ENCODE measurements at places on chromosomes 6 and 20. TPM values are rescaled to one million over a fixed set of nuclear protein-coding genes. Genes with fewer than 3 reads are reported as not detected.

The CTAGE9 gene
- total RNA-seq, result not detected

The AIF1 gene
- total RNA-seq, result 9.4 TPM

The DEFB132 gene
- total RNA-seq, result not detected

The NKAIN2 gene
- not detected for total RNA-seq

The SLC22A1 gene
- total RNA-seq, result 0.54 TPM

The MARCKS gene
- total RNA-seq, result 2.7 TPM

The KCNK5 gene
- 45.8 TPM for total RNA-seq

The ADTRP gene
- total RNA-seq, result 11.7 TPM

The HEY2 gene
- total RNA-seq, result not detected

- no peak for DNase-seq
Measured at GRCh38 chr20:47337413-47337812, 19.1 kb downstream of the ZMYND8 start.

- DNase-seq, result peak; percentile 85
Measured at GRCh38 chr6:14799928-14800327, 445.9 kb upstream of the JARID2 start.

DNA sequence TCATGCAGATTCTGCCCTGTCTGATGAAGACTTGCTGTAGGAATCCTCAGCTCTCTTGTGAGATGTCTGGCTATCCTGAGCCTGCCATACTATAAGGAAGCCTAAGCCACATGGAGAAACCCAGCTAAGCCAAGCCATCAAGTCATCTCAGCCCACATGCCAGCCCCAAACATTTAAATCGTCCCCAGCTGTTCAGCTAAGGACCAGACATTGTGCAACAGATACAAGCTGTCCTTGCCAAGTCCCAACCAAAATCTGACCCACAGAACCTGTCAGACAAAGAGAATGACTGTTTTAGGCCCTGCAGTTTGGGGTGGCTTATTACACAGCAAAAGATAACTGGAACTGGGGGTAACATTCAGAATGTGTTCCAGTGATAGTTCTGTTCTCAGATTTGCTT, 36.8 kb upstream of the FOXC1 start:
- no peak for DNase-seq

- DNase-seq, result no peak
Measured at GRCh38 chr20:19809505-19809904, 51.4 kb downstream of the RIN2 start.

DNA sequence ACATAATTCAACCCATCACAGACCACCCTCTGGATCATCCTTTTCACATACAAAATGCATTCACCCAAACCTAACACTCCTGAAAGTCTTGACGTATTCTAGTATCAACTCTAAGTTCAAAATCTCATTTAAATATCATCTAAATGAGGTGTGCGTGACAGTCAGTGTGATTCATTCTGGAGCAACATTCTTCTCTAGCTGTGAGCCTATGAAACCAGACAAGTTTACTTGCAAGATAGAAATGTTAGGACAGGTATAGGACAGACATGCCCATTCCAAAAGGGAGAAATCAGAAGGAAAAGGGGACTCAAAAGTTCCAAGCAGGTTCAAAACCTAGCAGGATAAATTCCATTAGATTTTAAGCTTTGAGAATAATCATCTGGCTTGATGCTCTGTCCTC, 329.7 kb downstream of the CD83 start:
- no peak for DNase-seq

GRCh38 chr6:42251911-42252637, 34.4 kb upstream of the MRPS10 start:
- DNase-seq, result no peak

GRCh38 chr6:134675110-134676054, 274.5 kb downstream of the ALDH8A1 start:
- DNase-seq, result no peak

DNA sequence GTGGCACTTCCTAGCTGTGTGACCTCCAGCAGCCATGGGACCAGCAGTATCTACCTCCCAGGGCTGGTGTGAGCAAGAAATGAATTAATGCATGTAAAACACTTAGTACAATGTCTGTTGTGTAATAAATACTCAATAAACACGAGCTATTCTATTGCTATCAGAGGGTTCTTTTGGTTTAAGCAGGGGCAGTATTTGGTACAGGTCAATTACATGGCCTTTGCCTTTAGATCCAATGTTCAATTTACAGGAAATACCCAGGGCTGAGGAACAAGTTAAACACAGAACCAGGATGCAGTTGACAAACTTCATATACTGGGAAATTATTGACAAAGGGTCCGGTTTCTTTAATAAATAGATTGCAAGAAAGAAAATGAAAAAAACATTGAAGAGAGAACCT, 2.9 kb downstream of the TGM2 start:
- DNase-seq, result no peak

- DNase-seq, result no peak
Measured at GRCh38 chr6:29709188-29709587, 14.0 kb upstream of the HLA-F start.

DNA sequence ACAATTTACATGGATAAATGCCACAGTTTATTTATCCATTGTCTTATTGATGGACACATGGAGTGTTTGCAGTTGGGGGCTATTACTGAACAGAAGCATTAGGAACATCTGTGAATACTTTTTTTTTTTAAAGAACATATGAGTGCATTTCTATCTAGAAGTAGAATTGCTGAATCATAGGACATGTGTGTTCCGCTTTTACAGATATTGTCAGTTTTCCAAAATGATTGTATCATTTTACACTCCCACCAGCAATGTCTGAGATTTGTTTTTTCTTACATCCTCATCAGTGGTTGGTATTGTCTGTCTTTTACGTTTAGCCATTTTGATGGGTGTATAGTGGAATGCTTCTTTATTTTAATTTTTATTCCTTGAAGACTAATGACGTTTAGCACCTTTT, 42.0 kb upstream of the ASIP start:
- no peak for DNase-seq

DNA sequence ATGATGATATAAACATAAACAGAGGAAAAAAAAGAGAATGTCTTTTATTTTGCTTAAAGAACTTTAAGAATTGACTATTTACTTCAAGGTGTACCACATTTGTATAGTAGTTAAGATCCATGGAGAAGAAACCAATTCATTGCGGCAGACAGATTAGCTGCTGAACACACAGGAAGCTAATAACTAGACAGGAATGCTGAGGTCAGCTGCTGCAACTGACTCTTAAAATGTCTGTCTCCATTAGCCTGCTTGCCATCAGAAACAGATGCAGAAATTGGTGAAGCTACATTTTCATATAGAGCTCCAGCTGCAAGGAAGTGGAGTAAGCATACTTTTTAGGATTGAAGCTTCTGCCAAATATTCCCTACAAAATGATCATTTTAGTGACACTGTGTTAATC, 939.5 kb downstream of the EPHA7 start:
- no peak for DNase-seq

GRCh38 chr20:59356662-59357165, 56.3 kb downstream of the EDN3 start:
- DNase-seq, result no peak

DNA sequence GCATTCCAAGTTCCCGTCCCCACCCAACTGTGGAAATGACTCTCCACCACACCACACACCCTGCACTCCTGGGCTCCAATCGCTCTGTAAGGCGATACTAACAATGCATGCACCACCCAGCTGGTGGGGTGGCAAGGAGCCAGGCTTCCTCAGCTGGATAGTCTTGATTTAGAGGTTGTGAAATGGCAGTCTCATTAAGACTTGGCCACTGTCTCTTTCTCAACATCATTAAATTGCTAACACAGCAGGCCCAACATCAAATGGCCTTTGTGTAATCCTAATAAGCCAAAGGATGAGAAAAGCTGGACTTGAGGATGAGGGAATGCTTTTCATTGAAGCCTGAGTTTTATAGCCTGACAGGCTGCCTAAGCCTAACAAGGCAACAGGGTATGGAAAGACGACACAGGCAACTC, 223.7 kb downstream of the GMDS start:
- no peak for DNase-seq

DNA sequence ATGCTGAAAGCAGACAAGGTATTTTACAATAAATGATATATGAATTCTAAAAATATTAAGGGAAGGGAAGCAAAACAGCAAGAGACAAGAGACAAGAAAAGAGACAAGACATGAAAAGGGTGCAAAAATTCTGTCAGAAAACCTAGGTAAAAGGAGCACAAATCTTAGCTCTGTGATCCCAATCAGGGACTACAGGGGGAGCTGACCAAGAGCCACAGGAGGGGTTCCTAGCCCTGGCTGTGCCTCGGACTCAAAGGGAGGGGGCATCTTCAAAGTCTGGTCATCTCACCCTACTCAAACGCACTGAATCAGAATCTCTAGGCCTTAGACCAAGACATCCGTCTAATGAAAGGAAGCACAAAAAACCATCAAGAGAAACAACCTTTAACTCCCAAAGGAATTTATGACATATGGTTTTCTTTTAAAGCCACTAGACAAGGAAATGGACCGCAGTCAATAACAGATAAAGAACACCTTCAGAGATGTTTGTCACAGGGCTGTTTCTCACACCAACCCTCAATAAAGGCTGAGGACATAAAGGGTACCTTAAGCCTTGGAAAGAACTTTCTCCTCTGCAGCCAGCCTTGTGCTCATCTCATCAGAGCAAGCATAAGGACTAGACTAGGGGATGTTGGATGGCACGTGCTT, 130.4 kb upstream of the CDYL start:
- peak; percentile 32 for DNase-seq

Data from K562 (cell line).